Epithelial cell of prostate (primary cell): ENCODE measurements at places on chromosomes 2 and 18.
A peak's percentile ranks its signal among the peaks of the same experiment; 100 is the strongest.

- no peak for DNase-seq
These were observed 489 bp downstream of the TRMT61B start for GRCh38 chr2:28869494-28870145.

GRCh38 chr2:39511219-39511604, 74.1 kb upstream of the MAP4K3 start:
- no peak for DNase-seq

GRCh38 chr2:8153258-8153718, 528.6 kb upstream of the ID2 start:
- no peak for DNase-seq

- no peak for DNase-seq
These were observed 18.3 kb upstream of the CXCR4 start for GRCh38 chr2:136135921-136136906.

- no peak for DNase-seq
These were observed 1485.4 kb upstream of the CELF4 start for GRCh38 chr18:39051013-39051412.

DNA sequence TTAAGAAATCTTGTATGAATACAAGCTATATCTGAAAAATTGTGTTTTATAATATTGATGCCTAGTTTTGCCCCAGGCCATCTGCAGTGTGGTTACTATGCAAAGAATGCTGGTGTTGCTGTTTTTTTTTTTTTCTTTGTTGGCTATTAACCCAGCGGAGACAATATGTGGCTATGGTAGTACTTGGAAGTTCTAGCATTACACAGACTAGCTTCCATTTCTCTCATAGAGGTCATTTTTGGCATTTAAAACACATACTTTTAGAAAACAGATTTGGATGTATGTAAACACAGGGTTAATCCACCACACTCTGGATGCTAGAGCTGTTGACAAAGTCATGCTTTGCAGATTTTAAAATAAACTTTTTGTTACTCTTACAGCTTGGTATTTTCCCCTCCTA, 209.8 kb downstream of the NEDD4L start:
- no peak for DNase-seq

GRCh38 chr2:11633923-11634478, 36.0 kb downstream of the NTSR2 start:
- no peak for DNase-seq

GRCh38 chr2:8588831-8589191, 93.0 kb upstream of the ID2 start:
- DNase-seq = no peak

DNA sequence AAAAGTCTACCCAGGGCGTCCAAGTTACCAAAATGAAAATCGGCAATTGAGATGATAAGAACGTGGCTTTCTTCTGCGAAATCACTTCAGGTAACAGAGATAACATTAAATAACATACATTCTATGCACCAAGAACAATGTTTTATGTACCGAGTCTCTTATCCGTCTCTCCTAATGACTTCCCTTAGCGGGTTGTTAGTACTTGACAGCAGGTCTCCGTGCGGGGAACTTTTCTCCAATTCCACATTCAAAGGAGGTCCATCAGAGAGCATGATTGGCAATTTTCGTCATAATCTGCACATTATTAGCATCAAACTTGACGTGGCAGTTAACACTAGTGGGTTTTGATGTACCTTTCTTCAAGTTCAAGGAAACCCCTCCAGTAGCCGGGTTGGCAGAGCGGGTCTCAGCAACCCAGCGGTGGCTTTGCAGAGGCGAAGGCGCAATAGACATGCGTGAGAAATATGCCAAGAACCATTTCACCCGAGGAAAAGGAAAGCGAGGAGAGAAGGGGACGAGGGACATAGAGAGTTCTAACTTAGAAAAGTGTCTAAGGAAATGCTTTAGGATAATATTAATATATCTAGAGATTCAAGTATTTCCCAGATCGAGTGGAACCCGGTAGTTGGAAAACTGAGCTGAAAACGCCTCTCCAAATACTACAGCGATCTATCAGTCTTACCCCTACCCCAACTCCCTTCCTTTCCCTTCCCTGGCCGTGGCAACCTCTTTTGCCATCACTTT, 5.0 kb downstream of the EVX2 start:
- DNase-seq = no peak

- no peak for DNase-seq
These were observed 37.1 kb downstream of the CD28 start for GRCh38 chr2:203743441-203743981.

- DNase-seq = no peak
These were observed 68.2 kb downstream of the HS1BP3 start for GRCh38 chr2:20582600-20583221.

DNA sequence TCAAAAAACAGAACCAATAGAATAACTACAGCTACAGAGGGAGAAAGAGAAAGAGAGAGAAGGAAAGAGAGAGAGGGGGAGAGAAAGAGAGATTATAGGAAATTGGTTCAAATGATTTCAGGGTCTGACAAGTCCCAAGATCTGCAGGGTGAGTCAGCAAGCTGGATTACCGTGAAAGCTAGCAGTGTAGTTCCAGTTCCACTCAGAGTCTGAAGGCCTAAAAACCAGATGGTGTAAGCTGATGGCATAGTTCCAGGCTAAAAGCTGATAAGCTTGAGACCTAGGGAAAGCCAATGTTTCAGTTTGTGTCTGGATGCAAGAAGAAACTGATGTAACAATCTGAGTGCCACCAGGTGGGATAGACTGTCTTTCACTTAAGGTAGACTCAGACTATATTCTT, 397.7 kb downstream of the TRIB2 start:
- DNase-seq = peak; percentile 24

DNA sequence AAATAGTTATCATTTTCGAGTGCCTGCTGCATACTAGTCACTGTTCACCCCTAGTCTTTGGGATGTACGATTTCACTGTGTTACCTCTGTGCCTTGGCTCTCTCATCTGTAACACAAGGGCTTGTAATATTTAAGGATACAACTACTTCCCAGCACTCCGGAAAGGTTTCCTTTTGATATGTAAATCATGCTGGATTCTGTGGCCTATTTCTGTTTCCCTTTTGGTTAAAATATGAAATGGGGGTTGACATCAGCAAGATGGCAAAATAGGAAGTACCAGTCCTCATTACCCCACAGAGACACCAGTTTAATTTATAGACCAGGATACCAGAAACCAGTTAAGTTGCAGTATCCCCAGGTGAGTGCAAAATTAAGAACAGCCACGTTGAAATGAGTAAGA, 23.5 kb downstream of the PSMG2 start:
- no peak for DNase-seq

DNA sequence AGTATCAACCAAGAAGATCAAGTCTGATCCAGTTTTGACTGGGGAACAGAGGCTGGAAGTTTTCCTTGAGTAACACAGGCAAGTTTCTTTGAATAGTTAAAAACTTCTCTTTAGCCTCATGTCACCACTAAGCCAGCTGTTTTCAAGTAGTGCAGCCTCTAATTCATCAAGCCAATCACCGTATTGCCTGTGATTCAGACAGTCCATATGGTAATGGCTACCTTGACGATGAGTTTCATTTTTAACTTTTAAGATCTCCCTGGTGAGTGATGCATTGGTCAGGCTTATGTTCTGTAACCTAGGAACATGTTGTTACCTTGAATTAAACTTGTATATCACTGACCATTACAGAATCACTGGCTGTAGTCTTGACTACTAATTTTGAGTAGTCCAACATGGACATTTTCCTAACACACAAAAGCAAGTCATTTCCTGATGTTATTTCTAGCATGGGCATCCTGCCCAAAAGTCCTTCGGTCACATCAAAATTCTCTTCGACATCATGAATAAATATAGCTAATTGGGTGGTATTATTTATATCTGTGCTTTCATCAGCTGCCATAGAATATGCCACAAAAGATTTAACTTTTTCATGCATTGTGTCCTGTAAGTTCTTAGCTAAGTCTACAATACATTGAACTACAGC, 238.8 kb upstream of the GCFC2 start:
- DNase-seq = no peak

DNA sequence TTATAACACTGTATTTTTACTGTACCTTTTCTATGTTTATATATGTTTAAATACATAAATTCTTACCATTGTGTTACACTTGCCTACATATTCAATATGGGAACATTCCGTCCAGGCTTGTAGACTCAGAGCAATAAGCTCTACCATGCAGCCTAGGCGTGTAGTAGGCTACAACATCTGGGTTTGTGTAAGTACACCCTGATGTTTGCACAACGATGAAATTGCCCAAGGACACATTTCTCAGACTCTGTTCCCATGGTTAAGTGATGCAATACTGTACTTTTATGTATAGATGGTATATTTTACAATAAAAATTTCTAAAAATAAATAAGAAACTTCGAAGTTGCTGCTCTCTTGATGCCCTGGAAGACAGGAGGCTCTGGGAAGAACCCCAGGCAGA, 38.4 kb downstream of the YPEL5 start:
- no peak for DNase-seq

GRCh38 chr2:189633392-189633811, 27.9 kb upstream of the ASNSD1 start:
- no peak for DNase-seq

GRCh38 chr18:7164323-7165004, 46.9 kb upstream of the LAMA1 start:
- DNase-seq = no peak

- DNase-seq = no peak
These were observed 368.3 kb downstream of the ZNF521 start for GRCh38 chr18:24983566-24984139.

- DNase-seq = no peak
These were observed 7.3 kb upstream of the AMMECR1L start for GRCh38 chr2:127893033-127893432.

- no peak for DNase-seq
These were observed 80.8 kb downstream of the NXPH2 start for GRCh38 chr2:138699421-138699820.

- DNase-seq = peak; percentile 84
These were observed at the start of gene TANK for GRCh38 chr2:161160226-161161073. TANK (plus strand) TSS chr2:161160428; CDS start chr2:161179663, 19,235 bp downstream.

GRCh38 chr2:193331676-193332075, 1136.9 kb upstream of the TMEFF2 start:
- DNase-seq = no peak

DNA sequence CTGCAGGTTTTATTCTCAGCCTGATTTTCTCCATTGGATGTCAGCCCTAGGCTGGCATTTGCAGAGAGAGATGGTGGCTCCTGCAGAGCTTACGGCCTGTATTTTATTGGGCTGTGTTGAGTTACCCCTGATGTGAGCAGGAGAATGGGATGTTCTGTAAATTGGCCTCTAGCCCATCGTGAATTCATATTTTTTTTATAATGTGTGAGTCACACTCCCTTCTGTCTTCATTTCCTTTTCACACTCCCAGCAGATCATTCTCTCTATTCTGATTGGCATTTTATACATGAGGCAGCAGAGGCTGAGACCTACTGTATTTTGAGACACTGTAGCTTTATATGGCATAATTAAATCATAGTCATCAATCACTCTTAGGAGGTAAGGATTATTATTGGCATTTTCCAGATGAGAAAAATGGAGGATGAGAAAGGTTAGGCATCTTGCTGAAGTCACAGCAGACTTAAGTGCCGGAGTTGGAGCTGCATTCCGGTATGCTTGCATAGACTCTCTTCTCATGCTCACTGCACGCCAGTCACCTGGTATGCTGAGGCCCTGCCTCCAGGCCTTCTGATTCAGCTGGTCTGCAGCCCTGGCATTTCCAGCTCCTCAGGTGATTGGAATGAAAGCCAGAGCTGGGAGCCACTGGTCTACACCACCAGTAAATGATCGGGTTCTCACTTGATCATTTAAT, 142.4 kb downstream of the NEDD4L start:
- peak; percentile 78 for DNase-seq

GRCh38 chr2:191315365-191315752, 70.2 kb downstream of the MYO1B start:
- DNase-seq = no peak

DNA sequence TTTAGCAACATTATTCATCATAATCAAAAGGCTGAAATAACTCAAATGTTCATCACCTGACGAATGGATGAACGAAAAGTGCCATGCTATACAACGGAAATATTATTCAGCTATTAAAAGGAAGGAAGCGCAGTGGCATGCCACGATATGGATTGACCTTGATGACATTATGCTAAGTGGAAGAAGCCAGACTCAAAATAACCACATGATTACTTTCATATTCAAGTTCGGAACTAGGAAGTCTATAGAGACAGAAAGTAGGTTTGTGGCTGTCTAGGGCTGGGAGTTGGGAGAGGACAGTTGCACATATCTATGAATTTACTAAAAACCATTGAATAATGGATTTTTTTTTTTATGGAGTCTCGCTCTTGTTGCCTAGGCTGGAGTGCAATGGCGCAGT, 13.4 kb upstream of the PDIA6 start:
- DNase-seq = no peak

- no peak for DNase-seq
These were observed 208.4 kb upstream of the CCDC150 start for GRCh38 chr2:196431076-196431475.

- DNase-seq = no peak
These were observed 592 bp downstream of the PSD4 start for GRCh38 chr2:113174376-113174750.

GRCh38 chr2:16663121-16663905, 2.3 kb downstream of the CYRIA start:
- no peak for DNase-seq

DNA sequence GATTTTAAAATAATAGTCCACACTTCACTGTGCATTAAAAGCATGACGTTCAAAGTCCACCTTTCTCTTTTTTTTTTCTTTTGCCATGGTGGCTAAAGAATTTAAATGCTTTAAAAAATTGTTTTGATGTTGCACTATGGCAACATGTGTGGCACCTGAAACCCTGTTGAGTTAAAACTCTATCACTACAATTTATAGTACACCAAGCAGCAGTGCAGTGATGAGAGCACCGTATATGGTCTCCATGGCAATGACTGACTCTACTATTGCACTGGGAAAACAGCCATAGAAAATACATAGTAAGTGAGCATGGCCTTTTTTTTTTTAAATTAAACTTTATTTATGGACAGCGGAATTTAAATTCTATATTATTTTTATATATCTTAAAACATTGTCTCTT, 298.8 kb downstream of the FIGN start:
- no peak for DNase-seq

DNA sequence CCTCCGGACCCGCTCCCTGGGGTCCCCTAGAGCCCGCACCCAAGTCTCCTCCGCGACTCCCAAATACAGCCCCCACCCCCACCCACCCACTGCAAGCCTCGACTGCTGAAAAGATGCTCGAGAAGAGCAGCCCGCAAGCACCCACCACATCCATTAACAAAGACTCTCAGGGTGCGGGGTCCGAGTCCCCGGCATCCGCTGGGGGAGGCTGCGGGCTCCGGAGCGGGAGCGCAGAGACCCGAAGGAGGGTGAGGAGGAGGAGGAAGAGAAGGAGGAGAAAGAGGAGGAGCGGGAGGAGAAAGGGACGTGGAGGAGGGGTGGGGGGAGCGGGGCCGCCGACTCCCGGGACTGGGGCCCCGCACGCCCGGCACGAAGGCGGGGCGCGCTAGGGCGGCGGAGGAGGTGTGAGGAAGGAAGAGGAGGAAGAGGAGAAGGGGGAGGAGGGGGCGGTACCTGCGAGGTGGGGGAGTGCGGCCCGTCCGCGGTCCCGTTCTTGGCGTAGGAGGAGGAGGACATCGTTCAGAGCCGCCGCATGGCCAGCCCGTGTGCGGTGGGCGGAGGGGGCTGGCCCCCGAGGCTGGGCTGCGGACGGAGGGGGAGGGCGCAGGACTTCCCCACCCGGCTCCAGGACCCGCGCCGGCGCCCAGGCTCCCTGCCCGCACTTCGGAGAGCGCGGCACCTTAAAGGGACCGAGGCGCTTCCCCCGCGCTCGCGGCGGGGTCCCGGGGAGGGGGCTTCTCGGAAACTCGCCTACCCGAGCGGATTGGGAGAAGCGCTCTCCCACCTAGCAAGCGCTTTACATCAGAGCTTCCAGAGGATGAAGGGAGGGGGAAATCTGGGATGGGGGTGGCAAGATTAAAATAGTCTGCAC, at the start of gene CACNB4:
TSS of gene CACNB4 (minus strand) at position 549 of the 871 bp plus-strand sequence.
- DNase-seq = no peak

- no peak for DNase-seq
These were observed 7.3 kb downstream of the IL1R1 start for GRCh38 chr2:102149644-102150455.
